ENCODE measurements at places on chromosomes 13 and 19. TPM values are rescaled to one million over a fixed set of nuclear protein-coding genes. Genes with fewer than 3 reads are reported as not detected.

DNA sequence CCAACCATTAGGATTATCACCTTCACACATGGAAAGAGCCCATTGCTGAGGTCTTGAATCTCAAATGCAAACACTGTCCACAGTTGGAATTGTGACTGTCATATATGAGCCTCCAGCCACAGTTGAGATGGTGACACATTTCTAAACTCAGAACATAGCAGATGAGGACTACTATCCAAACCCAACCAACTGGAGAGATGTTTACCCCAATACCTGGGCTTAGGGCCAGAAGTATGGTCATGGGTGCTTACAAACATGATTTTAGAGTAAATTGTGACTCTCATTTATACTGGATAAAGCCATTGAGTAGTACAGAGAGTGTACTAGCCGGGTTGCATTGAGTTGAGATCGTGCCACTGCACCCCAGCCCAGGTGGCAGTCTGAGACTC is 14.0 kb upstream of the ZNF681 start:
- no peak for DNase-seq

GRCh38 chr19:41821003-41821735 is 23.3 kb downstream of the LYPD4 start:
- DNase-seq, result peak; percentile 37

GRCh38 chr13:92842145-92842544 is 384.5 kb upstream of the GPC6 start:
- no peak for DNase-seq

DNA sequence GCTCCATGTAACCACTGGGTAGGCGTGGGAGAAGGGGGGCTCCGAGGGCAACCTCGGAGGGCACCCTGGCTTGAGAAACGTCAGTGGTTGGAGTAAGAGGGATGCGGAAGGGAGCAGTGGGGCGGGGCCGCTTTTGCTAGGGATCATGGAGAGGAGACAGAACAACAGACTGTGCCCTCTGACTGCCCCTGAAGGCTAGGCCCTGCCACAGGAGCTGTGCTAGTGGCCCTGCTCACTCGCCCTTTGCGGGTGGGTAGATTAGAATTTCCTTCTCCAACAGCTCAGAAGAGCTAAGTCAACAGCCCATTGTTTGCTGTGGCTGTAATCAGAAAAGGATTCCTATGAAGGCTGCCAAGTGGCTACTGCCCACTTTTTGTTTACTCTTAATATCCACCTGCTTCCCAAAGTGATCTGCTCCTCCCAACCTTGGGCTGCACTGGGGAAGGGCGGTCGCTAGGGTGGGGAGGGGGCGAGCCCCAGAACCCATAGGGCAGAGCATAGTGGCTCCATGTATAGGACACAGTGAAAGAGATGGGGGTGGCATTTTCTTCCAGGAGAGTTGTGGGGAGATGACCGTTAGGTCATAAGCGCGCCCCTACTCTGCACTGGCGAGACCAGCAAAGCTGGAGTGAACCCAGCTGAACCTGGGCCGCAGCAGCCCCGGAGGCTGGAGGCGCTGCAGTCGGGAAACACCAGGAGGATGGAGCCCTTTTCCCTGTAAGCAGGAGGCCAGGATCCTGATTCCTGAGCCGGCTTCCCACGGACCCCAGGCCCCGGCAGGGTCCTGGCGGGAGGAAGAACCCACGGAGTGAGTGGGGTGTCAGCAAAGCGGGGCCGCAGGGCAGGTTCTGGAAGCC is 1.9 kb upstream of the C1QTNF9 start:
- DNase-seq, result no peak

- DNase-seq, result no peak
Measured at GRCh38 chr19:55656988-55657747, 2.3 kb downstream of the U2AF2 start.

DNA sequence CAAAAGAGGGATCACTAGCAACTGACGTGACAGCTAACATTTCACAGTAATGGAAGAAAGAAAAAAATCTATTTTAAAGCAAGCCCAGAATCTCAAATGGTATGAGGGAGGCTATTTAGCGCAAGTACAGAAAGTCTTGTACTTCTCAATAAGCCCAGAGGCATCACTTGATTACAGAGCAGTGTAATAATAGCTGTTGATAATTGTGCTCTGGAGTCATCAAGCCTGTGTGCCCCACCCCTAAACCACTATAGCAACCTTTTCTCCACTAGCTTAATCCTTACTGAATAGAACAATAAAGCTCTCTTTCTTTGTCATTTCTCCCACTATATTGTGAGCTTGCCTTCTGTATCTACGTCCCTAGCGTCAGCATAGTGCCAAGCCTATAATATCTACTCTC is 56.6 kb downstream of the FREM2 start:
- DNase-seq, result no peak

DNA sequence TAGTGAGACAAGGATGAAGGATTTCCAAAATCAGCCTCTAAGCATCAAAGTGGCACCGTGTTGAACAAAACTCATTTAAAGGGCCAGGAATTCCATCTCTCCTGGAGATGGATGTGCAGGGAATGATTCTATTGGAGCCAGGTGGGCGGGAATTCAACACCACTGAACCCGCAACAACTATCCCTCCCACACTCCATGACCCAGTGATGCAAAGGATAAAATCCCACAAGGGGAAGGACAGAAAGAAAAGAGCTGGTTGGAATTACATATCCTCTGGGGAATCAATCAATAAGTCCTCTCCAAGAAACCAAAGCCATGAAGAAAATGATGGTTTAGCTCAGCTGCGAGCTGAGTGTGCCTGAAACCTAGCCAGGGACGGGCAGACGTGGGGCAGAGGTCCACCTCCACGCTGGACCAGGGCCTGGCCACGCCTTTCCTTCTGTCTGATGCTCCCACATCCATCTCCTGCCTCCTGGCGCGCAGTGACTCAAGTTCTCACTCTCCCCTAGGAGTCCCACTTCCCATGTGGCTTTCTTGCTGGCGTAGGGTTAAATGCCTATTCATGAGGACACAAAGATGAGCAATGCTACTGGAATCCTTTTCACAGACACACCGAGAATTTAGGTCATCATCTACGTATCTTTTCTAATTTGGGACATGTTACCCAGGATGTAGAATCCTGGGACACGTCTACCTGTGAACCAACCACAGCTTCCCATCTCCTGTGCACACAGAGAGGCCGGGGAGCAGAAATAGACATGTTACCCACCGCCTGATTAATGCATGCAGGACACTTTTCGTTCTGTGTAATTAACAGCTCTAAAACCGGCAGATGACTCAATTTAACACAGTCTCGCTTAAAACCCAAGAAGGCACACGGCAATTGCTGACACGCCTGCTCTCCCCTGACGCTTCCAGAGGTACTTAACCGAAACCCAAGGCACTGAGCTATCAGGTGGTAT is 48.6 kb downstream of the PEPD start:
- peak; percentile 28 for DNase-seq

DNA sequence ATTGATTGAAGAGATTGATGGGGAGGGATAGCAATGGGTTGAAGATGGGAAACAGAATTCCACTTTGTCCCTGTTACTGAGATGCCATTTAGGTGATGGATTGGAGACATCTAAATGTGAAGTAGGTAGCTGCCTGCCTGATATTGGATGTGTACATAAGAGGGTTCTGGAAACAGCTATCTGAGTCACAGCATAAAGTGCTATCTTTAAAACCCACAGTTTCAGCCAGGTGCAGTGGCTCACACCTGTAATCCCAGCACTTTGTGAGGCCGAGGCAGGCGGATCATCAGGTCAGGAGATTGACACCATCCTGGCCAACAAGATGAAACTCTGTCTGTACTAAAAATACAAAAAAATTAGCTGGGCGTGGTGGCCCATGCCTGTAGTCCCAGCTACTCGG is 72.6 kb downstream of the DNAJC3 start:
- no peak for DNase-seq

DNA sequence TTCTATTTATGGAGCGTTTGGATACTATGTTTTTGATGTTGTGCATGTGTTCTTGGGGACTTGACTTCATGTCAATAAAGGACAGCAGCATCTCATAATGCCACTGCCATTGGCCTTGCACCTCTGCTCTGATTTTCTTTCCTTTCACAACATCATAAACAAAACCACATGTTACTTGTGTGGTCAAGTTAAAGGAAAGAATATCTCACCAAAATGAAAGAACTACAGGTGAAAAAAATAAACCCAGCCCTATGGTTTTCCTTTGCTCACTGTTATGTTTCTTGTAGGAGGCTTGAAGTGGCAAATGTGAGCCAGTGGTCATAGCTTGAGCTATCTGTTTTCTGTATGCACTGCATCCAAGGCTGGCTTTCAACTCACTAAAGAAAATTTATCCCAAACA is 240.4 kb downstream of the KCNRG start:
- DNase-seq, result no peak

DNA sequence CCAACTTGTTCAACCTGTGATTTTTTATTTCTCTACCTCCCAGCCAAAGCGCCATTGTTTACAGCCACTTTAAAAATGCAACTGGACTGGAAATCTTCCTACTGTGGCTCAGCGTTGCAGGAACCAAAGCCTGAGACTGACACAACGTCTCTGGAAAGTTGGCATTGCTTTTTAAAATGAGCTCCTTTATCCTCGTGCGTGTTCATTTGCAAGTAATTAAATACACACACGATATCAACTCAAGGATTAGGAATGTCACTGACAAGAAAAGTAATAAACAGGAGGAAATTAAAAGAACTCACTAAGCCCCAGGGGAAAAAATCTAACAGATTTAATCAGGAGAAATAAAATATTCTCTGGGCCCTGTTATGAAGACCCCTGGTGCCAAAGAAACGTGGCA is 184.6 kb upstream of the IRS2 start:
- no peak for DNase-seq

DNA sequence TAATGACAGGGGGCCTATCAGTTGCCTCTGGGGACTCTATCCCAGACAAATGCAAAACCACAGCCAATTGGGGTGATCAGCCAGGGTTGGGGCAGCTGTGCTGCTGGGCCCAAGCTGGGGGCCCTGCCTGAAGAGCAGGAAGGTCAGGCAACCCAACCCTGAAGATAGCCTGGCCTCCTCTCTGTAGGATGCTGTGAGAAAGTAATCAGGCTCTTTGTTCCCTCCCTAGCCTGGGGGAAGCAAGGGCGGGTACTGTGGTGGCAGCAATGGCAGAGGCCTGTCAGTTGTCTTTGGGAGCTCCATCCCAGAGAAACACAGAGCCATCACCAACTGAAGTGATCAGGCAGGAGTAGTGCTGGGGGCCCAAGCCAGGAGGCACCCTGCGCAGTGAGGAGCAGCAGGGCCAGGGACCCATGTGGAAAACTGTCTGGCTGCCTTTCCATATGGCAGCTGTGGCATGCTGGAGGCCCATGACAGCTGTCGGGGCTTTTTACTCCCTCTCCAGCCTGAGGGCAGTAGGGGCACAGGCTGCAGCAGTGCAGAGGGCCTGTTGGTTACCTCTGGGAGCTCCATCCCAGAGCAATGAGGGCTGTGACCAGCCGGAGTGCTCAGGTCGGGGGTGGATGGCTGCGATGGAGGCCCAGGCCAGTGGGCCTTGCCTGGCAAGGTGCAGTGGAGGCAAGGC is 73.6 kb upstream of the ATP12A start:
- DNase-seq, result no peak

GRCh38 chr13:65112123-65112522 is 2118.0 kb downstream of the PCDH9 start:
- DNase-seq, result no peak

- no peak for DNase-seq
Measured at GRCh38 chr13:113782472-113782871, 23.4 kb downstream of the TMEM255B start.

DNA sequence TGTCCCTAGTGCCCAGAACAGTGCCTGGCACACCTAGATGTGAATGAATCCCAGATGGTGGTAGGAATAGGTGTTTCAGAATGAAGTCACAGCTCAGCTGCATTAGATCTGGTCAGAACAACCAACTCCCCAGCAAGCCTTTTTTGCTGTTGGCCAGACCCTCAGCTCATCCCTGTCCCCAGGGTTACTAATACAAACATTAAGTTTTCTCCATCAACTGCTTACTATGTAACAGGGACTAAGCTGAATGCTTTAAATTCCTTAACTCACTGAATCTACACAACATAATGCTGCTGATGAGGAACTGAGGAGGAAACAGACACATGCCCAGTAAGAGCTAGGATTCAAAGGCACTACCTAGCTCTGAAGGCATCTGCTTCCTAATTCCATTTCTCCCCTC is 18.8 kb downstream of the SMG9 start:
- DNase-seq, result no peak

DNA sequence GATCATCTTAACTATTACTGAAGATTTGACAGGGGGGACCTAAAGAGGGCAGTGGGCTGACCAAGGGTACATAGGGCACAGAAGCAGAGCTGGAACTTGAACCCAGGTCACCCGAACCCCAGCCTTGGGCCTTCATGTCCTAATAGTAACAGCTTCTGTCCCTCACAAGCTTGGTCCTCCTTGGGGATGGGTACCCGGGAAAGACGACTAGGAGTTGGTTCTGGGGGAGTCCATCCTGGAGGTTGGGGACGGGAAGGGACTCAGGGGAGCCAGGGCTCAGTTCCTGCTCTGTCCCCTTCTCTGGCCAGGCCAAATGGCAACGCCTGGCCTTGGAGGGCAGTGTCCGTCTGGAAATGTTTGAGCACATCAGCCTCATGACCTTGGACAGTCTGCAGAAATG is 39.6 kb upstream of the CYP4F8 start:
- DNase-seq, result no peak

DNA sequence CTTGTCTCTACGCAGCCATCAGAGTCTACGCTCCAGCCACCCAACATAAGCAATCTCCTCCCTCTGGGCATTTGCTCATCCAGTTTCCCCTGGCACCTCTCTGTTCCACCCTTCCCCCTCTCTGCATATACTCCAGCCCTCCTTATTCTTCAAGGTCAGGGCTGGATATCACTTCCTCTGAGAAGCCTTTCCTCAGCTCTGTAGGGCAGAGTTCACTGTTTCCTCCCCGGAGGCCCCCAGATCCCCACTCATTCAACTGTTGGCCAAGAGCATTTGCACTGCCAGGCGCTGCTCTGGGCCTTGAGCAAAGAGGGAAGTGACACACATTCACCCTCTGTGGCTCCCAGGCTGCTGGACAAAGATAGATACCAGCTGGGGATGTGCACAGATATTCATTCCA is 3.3 kb downstream of the FCGRT start:
- no peak for DNase-seq

- no peak for DNase-seq
Measured at GRCh38 chr19:29812881-29813275, 1.1 kb downstream of the CCNE1 start.

The KEAP1 gene
- 70.5 TPM for total RNA-seq

The ZNF155 gene
- 6.1 TPM for total RNA-seq

The KPTN gene
- total RNA-seq, result 4.0 TPM

The TMC4 gene
- 0.30 TPM for total RNA-seq

The PRRG2 gene
- total RNA-seq, result not detected

The FCER2 gene
- total RNA-seq, result not detected

The C3 gene
- total RNA-seq, result 3.5 TPM

The ZNF790 gene
- 7.9 TPM for total RNA-seq

The PCSK4 gene
- total RNA-seq, result 0.79 TPM

The MYO16 gene
- 0.09 TPM for total RNA-seq

The CHST8 gene
- total RNA-seq, result 0.12 TPM

Data from NCI-H460 (cell line).